ENCODE measurements at places on chromosomes 6 and 20. TPM values are rescaled to one million over a fixed set of nuclear protein-coding genes. Genes with fewer than 3 reads are reported as not detected.

The DST gene
- 169 TPM for total RNA-seq

The TRERF1 gene
- 1.6 TPM for total RNA-seq

The CCDC167 gene
- 26.6 TPM for total RNA-seq

The ABCC10 gene
- 21.8 TPM for total RNA-seq

The PPP1R16B gene
- 7.9 TPM for total RNA-seq

The MCHR2 gene
- not detected for total RNA-seq

GRCh38 chr20:17946572-17947473 is 21.8 kb downstream of the SNX5 start:
- H3K27ac ChIP-seq, result no peak overlapping the region
- H3K36me3 ChIP-seq, result peaks cover 94% of the 10 kb centered on the region
- H3K27me3 ChIP-seq, result no peaks in the 10 kb centered on the region
- no peaks in the 10 kb centered on the region for H3K4me1 ChIP-seq
- no peak for DNase-seq

DNA sequence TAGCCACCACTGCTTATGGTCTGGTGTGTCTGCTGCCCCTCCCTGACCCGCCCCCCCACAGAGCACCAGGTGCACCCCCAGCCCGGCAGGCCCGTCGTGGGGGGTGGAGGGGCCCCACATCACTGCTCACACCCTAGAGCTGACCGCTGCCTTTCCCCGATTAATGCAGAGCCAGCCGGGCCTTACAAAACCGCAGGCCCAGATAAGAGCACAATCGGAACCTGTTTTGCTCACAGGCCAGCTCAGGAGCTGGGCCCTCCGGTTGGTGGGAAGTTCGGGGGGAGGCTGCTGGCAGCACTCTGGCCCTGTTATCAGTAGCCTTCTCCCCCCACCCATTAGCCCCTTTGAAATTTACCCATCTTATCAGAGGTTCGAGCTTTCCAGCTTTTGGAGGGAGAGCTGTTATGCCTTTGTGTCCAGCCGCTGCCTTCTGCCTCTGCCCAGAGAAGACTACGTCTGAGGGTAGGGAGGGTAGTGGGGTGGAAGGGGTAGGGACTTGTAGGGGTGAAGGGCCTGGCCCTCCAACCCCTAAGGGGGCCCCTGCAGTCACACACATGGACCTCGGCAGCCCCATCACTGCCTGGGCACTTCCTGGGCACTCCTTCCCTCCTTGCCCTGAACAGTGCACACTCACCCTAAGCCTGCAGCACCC is 6.9 kb upstream of the SPDEF start:
- H3K4me1 ChIP-seq, result no peaks in the 10 kb centered on the region
- H3K4me3 ChIP-seq, result no peak overlapping the region
- H3K27me3 ChIP-seq, result no peaks in the 10 kb centered on the region
- DNase-seq, result no peak
- no peak overlapping the region for H3K27ac ChIP-seq
- H3K36me3 ChIP-seq, result no peaks in the 10 kb centered on the region

DNA sequence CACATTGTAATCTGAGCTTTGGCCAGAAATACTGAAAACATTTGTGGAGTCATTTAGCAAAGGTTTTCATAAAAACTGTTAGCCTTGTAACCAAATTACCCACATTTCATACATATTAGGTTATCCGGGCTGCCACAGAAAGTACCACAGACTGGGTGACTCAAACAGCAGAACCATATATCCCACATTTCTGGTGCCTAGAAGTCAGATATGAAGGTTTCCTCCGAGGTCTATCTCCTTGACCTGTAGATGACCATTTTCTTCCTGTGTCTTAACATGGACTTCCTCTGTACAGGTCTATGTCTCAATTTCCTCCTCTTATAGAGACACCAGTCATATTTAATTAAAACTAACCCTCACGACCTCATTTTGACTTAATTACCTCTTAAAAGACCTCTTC is 49.5 kb upstream of the SMIM28 start:
- H3K4me3 ChIP-seq, result no peak overlapping the region
- H3K27me3 ChIP-seq, result no peaks in the 10 kb centered on the region
- no peak overlapping the region for H3K27ac ChIP-seq
- DNase-seq, result no peak

DNA sequence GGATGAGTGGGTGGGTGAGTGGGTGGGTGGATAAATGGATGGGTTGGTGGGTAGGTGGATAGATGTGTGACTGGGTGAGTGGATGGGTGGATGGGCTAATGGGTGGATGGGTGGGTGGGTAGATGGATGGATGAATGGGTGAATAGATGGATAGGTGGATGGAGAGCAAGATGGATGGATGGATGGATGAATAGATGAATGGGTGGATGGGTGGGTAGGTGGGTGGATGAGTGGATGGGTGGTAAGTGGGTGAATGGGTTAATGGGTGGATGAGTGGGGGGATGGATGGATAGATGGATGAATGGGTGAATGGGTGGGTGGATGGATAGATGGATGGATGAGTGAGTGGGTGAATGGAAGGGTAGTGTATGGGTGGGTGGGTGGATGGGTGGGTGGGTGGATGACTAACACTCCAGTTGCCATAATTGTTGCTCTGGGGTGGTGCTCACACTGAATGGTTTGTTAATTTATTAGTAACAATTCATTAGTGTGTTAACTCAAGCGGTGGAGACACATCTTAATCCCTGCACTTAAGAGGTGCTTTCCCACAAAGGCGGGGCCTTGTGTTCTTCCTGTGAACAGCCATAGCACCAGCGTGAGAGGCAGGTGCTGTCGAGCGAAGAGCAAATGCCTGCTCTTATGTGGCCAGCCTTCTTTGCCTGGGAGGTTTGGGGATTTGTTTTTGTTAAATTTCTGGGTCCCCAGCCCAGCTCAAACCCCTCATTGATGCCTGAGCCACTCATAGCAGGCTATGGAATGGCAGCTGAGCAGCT is 4.9 kb upstream of the APCDD1L start:
- DNase-seq, result no peak
- H3K27ac ChIP-seq, result no peak overlapping the region

DNA sequence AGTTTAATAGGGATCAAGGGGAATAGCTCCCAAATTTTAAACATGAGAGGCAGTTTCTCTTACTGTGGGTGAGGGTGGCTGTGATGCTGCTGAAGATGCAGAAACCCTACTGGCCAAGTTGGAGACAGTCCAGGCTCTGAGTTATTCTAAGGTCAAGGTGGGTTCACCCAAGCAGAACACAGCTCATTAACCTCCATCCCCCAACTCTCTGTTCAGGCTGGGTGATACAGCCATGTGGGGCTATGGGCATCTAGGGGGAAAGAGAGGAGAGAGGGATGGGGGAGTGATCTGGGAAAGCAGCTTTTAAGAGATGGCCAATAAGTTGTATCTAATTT is 18.9 kb upstream of the TRAM2 start:
- peak; percentile 70 for DNase-seq
- no peaks in the 10 kb centered on the region for H3K27me3 ChIP-seq
- no peaks in the 10 kb centered on the region for H3K36me3 ChIP-seq
- peak overlapping the region; percentile 64 for H3K27ac ChIP-seq

DNA sequence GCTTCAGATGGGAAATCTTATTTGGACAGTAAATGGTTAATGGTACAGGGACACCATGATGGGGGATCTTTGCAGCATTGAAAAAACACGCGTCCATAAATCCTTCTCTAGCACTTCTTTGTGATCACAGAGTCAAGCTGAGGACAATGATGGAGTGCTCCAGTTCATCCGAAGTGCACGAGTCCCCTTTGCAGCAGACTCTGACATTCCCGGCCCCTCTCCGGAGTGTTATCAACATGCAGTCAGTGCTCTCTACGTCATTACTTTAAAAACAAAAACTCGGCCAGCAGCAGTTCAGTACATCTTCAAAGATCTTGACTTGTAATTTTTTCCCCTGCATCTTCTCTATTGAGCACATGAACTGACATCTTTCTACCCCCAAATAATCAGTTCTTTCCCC is 185.5 kb upstream of the AKAP12 start:
- no peaks in the 10 kb centered on the region for H3K36me3 ChIP-seq
- H3K27me3 ChIP-seq, result no peaks in the 10 kb centered on the region
- H3K4me3 ChIP-seq, result no peak overlapping the region

DNA sequence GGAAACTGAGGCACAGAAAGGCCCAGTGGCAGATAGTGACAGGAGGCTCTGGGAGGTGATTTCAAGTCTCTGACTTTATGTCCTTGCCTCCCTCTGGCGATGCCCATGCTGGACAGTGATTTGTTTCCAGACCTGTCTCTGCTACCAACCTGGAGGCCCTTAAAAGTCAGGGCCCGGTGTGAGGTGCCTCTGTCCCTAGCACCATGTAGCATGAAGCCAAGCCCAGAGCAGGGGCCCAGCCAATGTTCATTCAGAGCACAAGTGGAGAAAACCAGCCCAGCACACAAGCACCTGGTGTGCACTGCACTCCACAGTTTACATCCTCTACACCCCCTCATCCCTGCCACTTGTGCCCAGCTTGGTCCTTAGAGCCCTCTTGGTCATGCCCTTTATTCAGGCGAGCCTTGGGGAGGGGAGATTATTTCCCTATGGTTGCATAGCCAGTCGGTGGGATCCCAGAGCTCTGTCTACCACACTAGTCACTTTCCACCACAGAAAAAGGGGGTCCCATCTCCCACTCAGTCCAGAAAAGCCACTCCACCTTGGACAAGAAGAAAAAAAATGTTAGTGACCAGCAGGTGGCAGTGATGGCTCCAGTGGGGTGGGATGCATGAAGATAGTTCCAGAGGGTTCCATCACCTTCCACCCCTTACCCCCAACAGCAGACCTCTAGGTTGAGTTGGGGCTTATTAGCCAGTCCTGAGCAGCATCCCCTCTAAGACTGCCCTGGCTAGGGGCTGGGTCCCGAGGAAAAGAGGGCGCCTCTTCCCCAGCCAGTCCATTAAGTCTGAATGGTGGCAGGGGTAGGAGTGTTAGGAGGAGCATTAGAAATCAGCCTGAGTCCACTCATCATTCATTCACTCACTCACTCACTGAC is 30.9 kb downstream of the KIAA1755 start:
- no peak overlapping the region for H3K4me3 ChIP-seq
- no peaks in the 10 kb centered on the region for H3K4me1 ChIP-seq
- H3K27me3 ChIP-seq, result no peaks in the 10 kb centered on the region
- no peak overlapping the region for H3K27ac ChIP-seq
- no peaks in the 10 kb centered on the region for H3K36me3 ChIP-seq

Data from thyroid gland (tissue), 4 donors.